A549 treated with ZK216348 at 1 μM for 4 hours (cell line): ENCODE measurements at places on chromosomes 5 and 9. TPM values are rescaled to one million over a fixed set of nuclear protein-coding genes. Genes with fewer than 3 reads are reported as not detected.

Gene OBP2A
- not detected in 5 replicates for total RNA-seq

Gene OR1L8
- total RNA-seq = not detected in 5 replicates

Gene LURAP1L
- 17.8 to 27.0 TPM (median 22.9 TPM) in 5 replicates for total RNA-seq

Gene HK3
- total RNA-seq = 0.09 TPM in 1 of 5 replicates, not detected in the others

Gene GOLM1
- total RNA-seq = 97.6 to 121 TPM (median 114 TPM) in 5 replicates

Gene PCDHB8
- total RNA-seq = 0.20 to 0.40 TPM (median 0.37 TPM) in 4 of 5 replicates, not detected in the other

Gene SLC2A8
- total RNA-seq = 8.5 to 16.9 TPM (median 13.8 TPM) in 5 replicates

Gene C9
- not detected in 5 replicates for total RNA-seq

Gene CDKN2A
- 0.23 to 0.38 TPM in 2 of 5 replicates, not detected in the others for total RNA-seq

Gene SMC2
- 16.0 to 31.3 TPM (median 23.7 TPM) in 5 replicates for total RNA-seq

Gene RUFY1
- 28.6 to 34.3 TPM (median 31.0 TPM) in 5 replicates for total RNA-seq

Gene SLC6A19
- total RNA-seq = 0.06 to 0.12 TPM (median 0.07 TPM) in 4 of 5 replicates, not detected in the other

Gene CTXN3
- total RNA-seq = not detected in 5 replicates

Gene FSD1L
- total RNA-seq = 2.7 to 6.0 TPM (median 4.5 TPM) in 5 replicates

Gene PCDHA1
- total RNA-seq = 0.14 to 0.48 TPM (median 0.19 TPM) in 5 replicates

Gene DDX4
- total RNA-seq = not detected in 5 replicates

Gene PDE6A
- total RNA-seq = 0.19 to 0.38 TPM (median 0.25 TPM) in 5 replicates

Gene LRRC14B
- not detected in 5 replicates for total RNA-seq

Gene FAM151B
- total RNA-seq = 1.2 to 2.3 TPM (median 1.9 TPM) in 5 replicates

Gene GARIN3
- total RNA-seq = not detected in 5 replicates

Gene FIBCD1
- total RNA-seq = 4.1 to 16.6 TPM (median 14.7 TPM) in 5 replicates

Gene LHX2
- 2.9 to 5.0 TPM (median 4.5 TPM) in 5 replicates for total RNA-seq

Gene NR5A1
- 0.09 TPM in 1 of 5 replicates, not detected in the others for total RNA-seq

Gene FCN2
- not detected in 5 replicates for total RNA-seq

Gene DRD1
- total RNA-seq = 0.09 to 0.59 TPM (median 0.24 TPM) in 5 replicates

Gene CFAP90
- total RNA-seq = 0.43 to 0.74 TPM (median 0.56 TPM) in 5 replicates

Gene TMC1
- total RNA-seq = 0.08 to 0.19 TPM (median 0.14 TPM) in 3 of 5 replicates, not detected in the others

Gene IL33
- total RNA-seq = 0.25 to 1.2 TPM (median 0.33 TPM) in 5 replicates

Gene ITK
- 0.17 to 0.29 TPM (median 0.26 TPM) in 3 of 5 replicates, not detected in the others for total RNA-seq

Gene SLC28A3
- total RNA-seq = 0.04 TPM in 1 of 5 replicates, not detected in the others

Gene TSLP
- not detected in 5 replicates for total RNA-seq

Gene PCDHB10
- not detected in 5 replicates for total RNA-seq

Gene ZNF300
- 2.4 to 3.8 TPM (median 2.5 TPM) in 5 replicates for total RNA-seq

Gene PCDHGC5
- not detected in 5 replicates for total RNA-seq

Gene ZNF474
- 0.12 to 0.49 TPM (median 0.31 TPM) in 4 of 5 replicates, not detected in the other for total RNA-seq

Gene NKD2
- 12.5 to 20.1 TPM (median 19.8 TPM) in 5 replicates for total RNA-seq

Gene TLX3
- total RNA-seq = not detected in 5 replicates

Gene PRELID2
- total RNA-seq = 6.6 to 9.2 TPM (median 8.2 TPM) in 5 replicates

Gene SHROOM1
- 7.2 to 12.9 TPM (median 9.8 TPM) in 5 replicates for total RNA-seq

Gene GLRA1
- not detected in 5 replicates for total RNA-seq

Gene PCDHAC2
- 3.3 to 7.4 TPM (median 4.4 TPM) in 5 replicates for total RNA-seq

Gene OR1L1
- not detected in 5 replicates for total RNA-seq

Gene SIT1
- total RNA-seq = not detected in 5 replicates

Gene UBE2QL1
- total RNA-seq = 0.13 to 0.30 TPM (median 0.27 TPM) in 5 replicates
